Activated T-helper 1 cell treated with anti-CD3 and anti-CD28 coated beads, Interleukin-2, amount 50 U/mL, for 16 hours (primary cell): ENCODE measurements at places on chromosomes 2 and 18.

- DNase-seq = no peak
Observed at GRCh38 chr2:197596766-197597165, 78.6 kb downstream of the RFTN2 start.

- no peak for DNase-seq
Observed at GRCh38 chr2:64630752-64631151, 23.0 kb downstream of the SERTAD2 start.

- no peak for DNase-seq
Observed at GRCh38 chr2:156719036-156719435, 282.9 kb downstream of the GPD2 start.

GRCh38 chr2:160076241-160076640 is 13.8 kb upstream of the PLA2R1 start:
- DNase-seq = no peak

DNA sequence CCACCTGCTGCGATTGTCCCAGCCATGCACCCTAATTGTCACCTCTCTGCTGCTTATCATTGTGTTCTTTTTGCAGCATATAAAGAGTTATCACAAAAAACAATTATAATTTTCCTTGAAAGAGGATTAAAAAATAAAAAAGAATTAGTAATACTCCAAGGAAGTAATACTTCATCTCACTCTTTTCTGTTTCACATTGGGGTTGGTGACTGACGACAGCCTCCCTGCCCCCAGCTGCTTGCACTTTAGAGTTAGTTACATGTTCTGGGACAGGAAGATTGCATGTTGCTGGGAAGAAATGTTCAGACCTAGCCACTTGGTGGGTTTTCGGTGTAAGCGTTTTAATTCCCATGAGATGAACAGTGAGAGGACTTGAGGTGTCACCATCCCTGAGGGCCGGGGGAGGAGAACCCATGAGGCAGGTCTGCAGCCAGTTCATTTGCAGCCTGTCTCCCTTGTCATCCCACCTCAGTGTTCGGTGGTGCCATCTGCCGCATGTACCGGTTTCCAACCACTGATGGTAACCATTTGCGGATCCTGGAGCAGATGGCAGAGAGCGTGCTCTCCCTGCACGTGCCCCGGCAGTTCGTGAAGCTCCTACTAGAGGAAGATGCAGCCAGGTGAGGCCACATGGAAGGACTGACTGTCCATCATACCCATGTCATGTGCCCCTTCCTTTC is 69.1 kb downstream of the COA5 start:
- DNase-seq = no peak

DNA sequence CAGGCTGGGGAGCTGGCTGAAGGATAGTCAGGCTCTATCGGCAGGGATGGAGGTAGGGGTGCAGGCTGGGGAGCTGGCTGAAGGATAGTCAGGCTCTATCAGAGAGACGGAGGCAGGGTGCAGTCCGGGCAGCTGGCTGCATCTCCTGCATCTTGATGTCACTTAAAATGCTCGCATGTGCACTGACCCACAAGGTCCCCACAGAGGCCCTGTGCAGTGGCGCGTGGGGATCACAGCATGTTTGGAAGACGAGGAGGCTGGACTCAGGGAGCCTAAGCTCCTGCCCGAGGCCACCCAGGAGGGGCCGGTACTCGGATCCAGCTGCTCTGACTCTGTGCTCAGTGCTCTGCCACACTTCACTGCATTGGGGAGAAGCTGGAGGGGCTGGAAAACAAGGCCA is 189.0 kb upstream of the HDAC4 start:
- no peak for DNase-seq

- no peak for DNase-seq
Observed at GRCh38 chr18:57624988-57625387, 3.4 kb upstream of the NARS1 start.

DNA sequence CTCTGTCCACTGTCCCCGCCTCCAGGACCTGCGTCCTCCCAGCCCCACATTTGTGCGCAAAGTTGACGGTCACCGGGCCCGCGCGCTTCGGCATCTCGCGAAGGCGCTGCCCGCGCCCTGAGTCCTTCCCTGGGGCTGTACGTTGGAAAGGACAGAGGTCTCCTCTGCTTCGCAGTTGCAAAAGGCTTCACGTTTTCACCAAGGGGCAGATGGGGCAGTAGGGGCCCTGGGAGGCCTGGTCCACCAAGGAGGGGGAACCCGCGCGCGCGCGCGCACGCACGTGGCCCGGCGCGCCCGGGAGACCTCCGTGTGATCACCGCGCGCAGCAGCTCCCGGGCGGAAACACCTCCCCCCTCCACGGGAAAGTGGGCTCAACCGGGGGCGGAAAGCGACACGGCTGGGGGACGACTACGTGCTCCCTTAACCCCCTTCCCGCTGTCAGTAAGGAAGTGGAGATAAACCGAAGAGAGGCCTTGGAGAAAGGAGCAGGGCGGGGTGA is 21.9 kb downstream of the TEX44 start:
- no peak for DNase-seq

- DNase-seq = no peak
Observed at GRCh38 chr2:18149660-18150246, 271.3 kb downstream of the KCNS3 start.

DNA sequence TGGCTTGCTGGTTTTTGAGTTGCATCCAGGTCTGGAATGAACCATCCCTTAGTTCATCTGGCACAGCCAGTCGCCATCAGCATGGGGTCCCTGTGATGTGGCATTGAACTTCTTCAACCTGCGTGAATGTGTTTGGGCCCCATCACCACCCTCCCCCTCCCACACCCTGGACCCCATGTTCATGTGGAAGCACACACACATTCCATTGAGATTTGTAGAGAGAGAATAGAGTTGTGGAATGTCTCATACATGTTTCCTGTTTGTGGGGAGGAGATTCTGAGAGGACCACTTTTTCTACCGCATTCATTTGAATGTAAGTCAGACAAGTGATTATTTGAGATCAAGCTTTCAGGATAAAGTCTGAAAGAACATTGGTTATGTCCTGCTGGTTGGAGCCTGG is 117.6 kb upstream of the EML6 start:
- DNase-seq = no peak

GRCh38 chr18:48742706-48743475 is 204.1 kb downstream of the CTIF start:
- DNase-seq = no peak

DNA sequence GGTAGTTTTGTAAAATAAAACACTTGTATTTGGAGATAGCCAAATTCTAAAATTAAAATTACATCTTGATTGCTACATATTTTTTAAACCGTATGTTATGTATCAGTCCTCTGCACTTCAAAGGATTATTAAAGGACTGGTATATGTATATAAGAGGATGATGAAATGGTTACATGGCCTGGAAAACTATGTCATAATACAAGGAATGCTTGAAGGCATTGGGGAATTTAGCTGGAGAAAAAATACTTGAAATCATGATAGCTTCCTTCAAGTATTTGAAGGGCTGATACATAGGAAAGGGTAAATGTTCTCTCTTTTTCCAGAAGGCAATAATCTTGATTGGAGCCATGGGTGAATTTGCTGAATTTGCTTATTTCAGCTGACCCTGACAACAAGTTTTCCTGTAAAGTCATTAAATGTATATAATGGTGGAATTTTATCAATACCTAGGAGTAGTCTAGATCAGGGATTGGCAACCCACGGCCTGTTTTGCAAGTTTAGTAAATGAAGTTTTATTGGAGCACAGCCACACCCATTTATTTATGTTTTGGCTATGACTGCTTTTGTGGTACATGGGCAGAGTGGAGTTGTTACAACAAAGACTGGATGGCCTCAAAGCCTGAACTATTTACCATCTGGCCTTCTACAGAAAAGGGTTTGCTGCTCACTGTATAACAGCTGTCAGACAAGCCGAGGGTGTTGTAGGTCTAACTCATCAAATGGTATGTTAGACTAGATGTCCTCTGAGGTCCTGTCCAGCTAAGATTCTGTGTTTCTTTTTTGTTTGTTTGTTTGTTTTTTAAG is 34.4 kb downstream of the ACYP2 start:
- DNase-seq = no peak

GRCh38 chr2:38293152-38293865 is 83.8 kb downstream of the ATL2 start:
- no peak for DNase-seq

- DNase-seq = no peak
Observed at GRCh38 chr2:54672590-54673456, 50.6 kb upstream of the EML6 start.

DNA sequence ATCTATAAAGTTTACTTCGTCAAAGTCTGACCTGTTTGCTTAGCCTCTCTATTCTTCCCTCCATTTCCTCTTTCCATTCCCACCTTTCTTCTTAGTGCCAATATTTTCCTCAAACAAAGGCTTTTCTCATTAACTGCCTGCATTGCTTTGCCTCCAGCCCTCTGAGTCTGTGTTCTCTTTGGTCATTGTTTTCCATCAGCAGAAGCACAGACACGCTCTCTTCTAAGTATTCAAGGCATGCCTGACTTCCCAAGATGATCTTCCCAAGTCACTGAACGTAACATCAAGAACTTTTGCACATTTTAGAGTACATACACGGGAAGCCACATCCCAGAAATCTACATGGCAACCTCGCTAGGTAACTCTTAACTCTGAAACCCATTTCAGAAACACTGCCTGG is 32.6 kb upstream of the ANXA4 start:
- DNase-seq = no peak

DNA sequence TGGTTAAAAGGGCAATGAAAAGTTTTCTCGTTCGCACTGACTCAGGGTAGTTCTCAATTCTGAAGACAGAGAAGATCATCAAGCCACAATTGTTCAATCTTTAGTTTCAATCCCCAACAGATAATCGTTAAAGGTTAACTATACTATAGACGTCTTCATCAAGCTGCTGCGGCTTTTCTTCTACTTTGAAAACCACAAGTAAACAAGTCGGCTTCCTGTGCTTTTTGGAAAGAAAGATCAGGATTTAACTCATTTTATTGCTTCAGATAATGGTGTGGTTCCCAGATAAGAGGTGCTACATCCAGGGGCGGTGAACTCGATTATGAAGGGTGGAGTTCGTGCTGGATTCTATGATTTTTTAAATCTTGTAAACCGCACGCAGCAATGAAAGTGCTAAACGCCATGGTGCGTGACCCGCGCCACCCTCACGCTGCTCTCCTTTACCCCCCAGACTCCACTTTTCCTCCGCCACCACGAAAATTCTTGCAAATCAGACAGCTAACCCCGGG is 545 bp upstream of the CDCA7 start:
- no peak for DNase-seq

GRCh38 chr2:12479065-12479601 is 237.6 kb upstream of the TRIB2 start:
- DNase-seq = no peak

DNA sequence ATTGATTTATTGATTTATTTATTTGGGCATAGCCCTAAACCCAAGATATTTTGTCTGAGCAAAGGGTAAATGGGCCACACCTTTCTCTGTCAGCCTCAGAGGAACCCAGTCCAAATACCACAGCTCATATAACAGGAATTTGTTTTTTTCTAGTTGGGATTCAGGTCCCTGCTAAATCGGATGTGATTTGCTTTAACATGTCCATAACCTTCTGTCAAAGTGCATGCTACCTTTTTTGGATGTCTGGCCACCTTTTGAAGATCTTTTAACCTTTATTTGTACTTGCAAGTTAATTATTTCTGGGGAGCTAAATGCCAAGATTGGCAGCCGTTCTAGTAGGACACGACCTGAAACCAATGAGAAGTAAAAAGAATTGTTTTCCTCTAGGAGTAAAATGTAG is 303.2 kb upstream of the UBE2E3 start:
- no peak for DNase-seq

GRCh38 chr2:112095681-112096080 is 40.6 kb downstream of the TMEM87B start:
- DNase-seq = no peak

- DNase-seq = no peak
Observed at GRCh38 chr2:129056309-129056958, 737.8 kb upstream of the HS6ST1 start.

GRCh38 chr2:220226076-220226475 is 598.6 kb downstream of the SLC4A3 start:
- no peak for DNase-seq

- no peak for DNase-seq
Observed at GRCh38 chr2:241842620-241843211, 16.0 kb downstream of the PDCD1 start.

DNA sequence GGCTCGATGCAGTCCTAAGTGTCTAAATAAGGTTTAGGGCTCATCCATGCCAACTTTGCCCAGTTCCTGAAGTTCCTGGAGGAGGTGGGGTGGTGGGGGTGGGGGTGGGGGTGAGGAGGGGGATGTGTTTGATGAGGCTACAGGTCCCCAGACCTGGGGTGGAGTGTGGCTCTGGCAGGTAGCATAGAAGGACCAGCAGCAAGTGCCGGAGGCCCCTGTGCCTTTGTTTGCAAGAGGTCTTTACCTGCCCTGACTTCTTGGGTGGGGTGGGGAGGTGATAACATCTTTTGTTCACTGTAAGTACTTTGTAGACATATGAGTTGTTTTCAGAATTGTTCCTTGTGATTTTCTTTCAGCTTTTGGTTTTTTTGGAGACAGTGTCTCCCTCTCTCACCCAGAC is 10.0 kb downstream of the SH3BP4 start:
- no peak for DNase-seq

GRCh38 chr2:7043690-7044089 is 126.5 kb downstream of the RNF144A start:
- no peak for DNase-seq
